ENCODE measurements at places on chromosomes 13 and 19.

GRCh38 chr19:2715470-2716274, 5.5 kb downstream of the DIRAS1 start:
- DNase-seq = no peak

DNA sequence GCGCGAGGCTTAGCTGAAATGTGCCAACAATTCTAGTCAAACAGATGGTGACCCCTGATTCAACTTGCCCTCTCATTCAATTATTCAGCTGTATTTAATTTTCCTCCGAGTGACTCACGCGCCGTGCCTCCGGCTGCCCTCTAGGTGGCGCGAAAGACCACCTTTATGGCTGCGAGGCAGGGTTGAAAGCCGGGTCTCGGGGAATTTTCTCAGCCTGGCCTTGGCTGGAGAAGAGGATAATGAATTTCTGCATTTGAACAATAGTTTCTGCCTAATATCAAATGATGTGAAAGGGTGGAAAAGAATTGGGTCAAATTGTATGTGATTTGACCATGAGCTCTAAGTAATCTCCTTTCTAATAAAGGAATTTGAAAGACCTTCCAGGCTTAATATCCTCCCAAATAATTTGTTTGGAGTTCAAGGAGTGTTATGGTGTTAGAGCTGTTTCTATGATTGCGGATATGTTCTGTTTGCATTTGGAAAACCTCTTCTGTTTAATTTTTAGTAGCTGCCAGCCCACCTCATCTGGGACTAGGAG, 310.9 kb downstream of the ZNF536 start:
- peak; percentile 17 for DNase-seq

DNA sequence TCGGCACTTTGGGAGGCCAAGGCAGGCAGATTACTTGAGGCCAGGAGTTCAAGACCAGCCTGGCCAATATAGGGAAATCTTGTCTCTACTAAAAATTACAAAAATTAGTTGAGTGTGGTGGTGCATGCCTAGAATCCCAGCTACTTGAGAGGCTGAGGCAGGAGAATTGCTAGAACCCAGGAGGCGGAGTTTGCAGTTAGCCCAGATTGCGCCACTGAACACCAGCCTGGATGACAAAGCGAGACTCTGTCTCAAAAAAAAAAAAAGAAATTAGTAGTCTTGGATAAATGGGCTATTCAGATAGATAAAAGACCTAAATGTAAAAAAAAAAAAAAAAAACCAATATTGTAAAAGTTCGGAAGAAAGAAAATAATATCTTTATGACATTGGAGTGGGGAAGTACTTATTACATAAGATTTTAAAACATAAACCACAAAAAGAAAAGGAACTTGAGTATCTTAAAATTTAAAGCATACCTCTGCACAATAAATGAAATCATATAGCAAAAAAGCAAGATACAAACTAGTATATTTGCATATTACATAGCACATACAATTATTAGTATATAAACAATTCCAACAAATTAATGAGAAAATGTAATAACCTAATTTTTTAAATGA, 26.7 kb upstream of the RNASEH2B start:
- no peak for DNase-seq

DNA sequence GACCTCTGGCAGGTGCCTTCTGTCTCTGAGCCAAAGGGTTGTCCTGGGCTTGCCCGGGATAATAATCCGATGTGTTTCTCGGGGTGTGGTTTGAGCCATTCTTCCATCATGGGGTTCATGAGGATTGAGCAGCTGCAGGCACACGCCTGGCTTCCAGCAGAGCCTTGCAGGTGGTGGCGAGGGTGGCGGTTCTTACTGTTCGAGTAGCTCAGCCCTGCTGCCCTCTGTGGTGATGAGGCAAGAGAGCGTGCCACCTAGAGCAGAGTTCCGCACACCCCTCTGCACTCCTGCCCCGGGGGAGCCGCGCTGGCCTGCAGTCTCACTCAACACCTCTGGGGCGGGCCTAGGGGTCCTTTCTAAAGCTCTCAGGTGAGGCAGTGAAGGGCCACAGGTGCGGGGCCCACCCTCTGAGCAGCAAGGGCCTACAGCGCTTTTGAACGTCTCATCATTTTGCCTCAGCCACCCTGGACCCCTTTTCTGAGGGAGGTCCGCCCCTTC, 3.8 kb downstream of the SCN1B start:
- DNase-seq = no peak

DNA sequence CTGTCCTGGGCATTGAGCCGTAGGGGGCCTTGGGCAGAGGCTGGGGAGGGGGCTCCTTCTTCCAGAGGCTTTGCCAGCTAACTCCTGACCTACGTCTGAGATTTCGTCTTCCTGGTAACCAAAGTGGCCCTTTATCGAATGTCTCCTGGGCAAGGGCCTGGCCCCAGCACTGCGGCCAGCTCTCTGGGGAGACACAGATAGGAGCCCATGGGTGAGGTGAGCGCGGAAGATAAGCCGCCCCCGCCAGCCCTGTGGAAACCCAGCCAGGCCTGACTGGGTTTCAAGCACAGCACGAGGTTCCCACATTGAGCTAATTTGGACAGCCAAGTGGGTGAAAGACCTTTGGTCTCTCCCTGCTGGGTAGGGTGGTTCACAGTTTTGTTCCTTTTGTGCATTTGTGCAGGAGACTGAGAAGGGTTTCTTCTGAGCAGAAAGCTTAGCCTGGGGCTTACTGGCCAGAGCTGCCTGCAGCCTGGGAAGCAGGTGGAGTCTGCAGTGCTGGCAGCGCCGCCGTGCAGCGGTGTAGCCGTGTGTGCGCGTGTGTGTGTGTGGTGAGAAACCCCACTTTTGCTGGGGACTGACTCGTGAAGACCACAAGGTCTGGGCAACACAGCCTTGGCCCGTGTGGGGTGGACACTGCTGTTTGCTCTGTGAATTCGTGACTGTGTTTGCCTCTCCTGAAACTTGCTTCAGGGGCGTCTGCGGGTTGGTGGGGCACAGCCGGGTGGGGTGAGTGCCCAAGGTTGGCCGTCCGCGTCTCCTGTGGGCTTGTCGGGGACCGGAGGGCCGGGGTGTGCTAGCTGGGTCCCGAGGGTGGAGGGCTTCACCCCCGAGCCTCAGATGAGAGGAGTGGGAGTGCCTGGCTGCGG, 2.5 kb downstream of the BSG start:
- no peak for DNase-seq
